ENCODE measurements at places on chromosomes 5 and 9.

GRCh38 chr9:124278054-124278540 is 20.3 kb downstream of the NEK6 start:
- DNase-seq: peak; percentile 48

- DNase-seq: no peak
Measured at GRCh38 chr5:104541141-104541785, 978.7 kb upstream of the NUDT12 start.

DNA sequence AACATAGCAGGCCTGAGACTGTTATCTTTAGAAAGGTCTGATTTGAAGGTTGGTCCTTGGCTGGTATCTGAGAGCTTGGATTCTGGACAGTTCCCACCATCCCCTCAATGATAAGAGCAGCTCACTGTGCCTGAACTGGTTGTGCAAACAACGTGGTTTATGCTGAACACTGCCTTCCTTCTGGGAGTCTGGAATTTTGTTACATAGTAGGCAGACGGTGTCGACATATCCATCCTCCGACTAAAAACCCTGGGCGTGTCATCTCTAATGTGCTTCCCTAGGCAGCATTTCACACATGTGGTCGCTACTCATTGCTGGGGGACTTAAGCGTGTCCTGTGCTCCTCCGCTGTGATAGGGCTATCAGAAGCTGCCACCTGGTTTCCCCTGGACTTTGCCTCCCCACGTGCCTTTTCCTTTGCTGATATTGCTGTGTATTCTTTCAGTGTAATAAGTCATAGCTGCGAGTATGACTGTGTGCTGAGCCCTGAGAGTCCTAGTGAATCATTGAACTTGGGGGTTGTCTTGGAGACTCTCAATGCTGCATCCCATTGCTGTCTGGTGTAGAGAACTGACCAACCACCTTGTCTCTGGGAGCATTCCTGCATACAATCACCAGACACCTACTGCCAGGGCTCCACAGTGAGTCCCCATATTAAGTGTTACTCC is 119.1 kb upstream of the TBC1D2 start:
- DNase-seq: no peak

DNA sequence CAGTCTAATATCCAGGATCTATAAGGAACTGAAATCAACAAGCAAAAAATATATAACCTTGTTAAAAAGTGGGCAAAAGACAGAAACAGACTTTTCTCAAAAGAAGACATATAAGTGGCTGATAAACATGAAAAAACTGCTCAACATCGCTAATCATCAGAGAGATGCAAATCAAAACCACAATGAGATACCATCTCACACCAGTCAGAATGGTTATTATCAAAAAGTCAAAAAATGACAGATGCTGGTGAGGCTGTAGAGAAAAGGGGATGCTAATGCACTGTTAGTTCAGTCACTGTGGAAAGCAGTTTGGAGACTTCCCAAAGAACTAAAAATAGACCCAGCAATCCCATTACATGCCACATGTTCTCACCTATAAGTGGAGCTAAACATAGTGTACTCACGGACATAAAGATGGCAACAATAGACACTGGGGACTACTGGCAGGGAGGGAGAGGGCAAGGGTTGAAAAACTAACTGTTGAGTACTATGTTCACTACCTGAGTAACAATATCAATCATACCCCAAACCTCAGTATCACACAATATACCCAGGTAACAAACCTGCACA is 11.7 kb upstream of the TSSK1B start:
- DNase-seq: no peak

All from NB4 (cell line).